ENCODE measurements at places on chromosomes 1 and 21.

- DNase-seq = no peak
These were observed 1404.4 kb upstream of the PRMT6 start for GRCh38 chr1:105652109-105652508.

- DNase-seq = no peak
These were observed 49.3 kb downstream of the GNB1 start for GRCh38 chr1:1841575-1841995.

- DNase-seq = no peak
These were observed 17.2 kb upstream of the PEF1 start for GRCh38 chr1:31661856-31662255.

- peak; percentile 14 for DNase-seq
These were observed 186.4 kb upstream of the ZNHIT6 start for GRCh38 chr1:85894651-85895050.

DNA sequence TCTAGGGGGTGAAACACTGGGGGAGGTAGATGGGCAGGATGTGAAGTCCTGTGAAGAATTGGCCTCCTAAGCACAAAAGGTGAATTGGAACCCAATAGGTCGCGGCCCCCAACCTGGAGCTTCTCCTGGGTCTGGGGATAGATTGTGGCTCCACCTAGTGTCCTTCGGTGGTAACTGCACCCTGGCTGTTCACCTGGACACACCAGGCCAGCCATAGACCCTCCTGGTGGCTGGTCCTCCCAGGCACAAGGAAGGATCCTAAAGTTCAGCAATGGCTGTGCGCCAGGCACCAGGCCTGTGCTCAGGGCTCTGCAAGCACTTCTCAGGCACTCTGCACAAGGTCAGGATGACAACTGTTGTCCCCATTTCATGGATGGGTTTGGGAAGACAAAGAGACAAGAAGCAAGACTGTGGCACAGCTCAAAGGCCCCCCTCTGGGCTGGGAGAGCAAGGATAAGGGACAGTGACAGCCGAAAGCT, 13.5 kb downstream of the ESPN start:
- peak; percentile 54 for DNase-seq

- no peak for DNase-seq
These were observed 81.6 kb downstream of the FOXD2 start for GRCh38 chr1:47519491-47519890.

- no peak for DNase-seq
These were observed 127.3 kb downstream of the SIK1 start for GRCh38 chr21:43299441-43300277.

- DNase-seq = peak; percentile 67
These were observed 5.1 kb downstream of the CLCNKB start for GRCh38 chr1:16048573-16049189.
